ENCODE measurements at places on chromosomes 2 and 18. TPM values are rescaled to one million over a fixed set of nuclear protein-coding genes. Genes with fewer than 3 reads are reported as not detected.

GRCh38 chr2:206379266-206379665 lies 64.1 kb upstream of the ADAM23 start:
- H3K4me3 ChIP-seq = no peak overlapping the region
- H3K27ac ChIP-seq = no peak overlapping the region
- no peaks in the 10 kb centered on the region for H3K4me1 ChIP-seq
- DNase-seq = no peak
- H3K27me3 ChIP-seq = no peaks in the 10 kb centered on the region
- peaks cover 14% of the 10 kb centered on the region for H3K36me3 ChIP-seq

DNA sequence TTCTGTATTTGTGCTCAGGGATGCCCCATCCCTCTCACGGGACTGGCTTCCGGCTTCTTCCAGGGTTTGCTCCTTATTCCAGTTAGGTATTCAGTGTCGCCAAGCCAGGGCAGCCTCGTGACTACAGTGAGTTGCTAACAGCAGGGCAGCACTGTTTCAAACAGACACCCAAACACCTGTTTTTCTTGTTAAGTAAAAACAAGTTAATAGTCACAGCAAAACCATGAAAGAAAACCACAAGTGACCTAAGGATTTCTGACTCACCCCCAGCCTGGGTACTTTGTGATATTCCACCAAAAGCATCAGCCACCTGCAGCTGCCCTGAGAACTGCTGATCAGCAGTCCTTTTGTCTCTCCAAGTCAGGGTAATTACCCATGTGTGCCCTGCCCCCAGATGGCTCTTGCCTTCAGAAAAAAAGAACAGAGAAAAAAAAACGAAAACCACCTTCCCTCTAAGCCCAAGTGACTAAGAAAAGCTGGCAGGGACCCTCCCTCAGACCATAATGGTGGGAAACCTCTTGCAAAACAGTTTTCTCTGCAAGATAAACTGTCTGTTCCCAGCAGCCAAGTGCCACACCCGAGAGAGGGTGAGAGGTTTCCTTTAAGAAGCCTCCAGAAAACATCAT lies 178.2 kb downstream of the ANAPC1 start:
- no peaks in the 10 kb centered on the region for H3K36me3 ChIP-seq
- peaks cover 3% of the 10 kb centered on the region for H3K27me3 ChIP-seq
- no peak overlapping the region for H3K4me3 ChIP-seq
- no peak for DNase-seq
- H3K4me1 ChIP-seq = peaks cover 9% of the 10 kb centered on the region

DNA sequence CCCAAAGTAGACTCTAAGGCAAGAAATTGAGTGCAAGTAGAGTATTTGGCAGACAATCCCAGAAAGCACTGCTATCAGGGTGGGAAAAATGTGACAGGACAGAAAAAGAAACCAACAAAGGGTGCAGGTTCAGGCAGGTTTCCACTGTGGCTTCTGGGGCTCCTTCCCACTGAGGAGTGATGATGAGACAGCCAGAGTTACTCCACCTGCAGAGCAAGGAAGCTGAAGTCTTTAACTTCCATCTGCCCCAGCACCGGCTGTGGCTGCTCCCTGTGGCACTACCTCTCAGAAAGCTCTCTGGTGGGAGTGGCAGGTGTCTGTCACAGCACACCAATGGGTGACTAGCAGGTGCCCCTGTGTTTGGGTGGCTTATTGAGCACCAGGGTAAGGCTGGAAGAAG lies 37.6 kb upstream of the ACKR3 start:
- H3K27me3 ChIP-seq = no peaks in the 10 kb centered on the region
- no peak overlapping the region for H3K4me3 ChIP-seq
- no peak for DNase-seq
- H3K27ac ChIP-seq = no peak overlapping the region
- no peaks in the 10 kb centered on the region for H3K36me3 ChIP-seq

DNA sequence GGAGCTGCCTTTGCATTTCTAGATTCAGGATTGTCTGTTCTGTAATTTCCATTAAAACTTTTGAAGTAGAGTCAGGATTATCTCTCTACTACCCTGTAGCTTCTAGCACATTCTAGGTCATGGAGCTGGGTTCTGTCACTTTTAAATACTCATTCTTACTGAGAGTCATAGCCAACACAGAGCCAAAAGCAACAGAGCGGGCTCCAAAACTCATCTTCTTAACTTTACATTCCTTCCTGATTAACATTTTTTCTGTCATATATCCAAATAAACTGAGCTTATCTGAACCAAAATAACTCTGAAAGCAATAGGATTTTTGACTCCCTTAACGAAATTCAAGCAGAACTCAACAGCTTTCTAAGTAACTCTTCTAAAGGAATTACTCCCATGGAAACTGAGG lies 12.9 kb downstream of the PREPL start:
- no peaks in the 10 kb centered on the region for H3K36me3 ChIP-seq
- no peak overlapping the region for H3K4me3 ChIP-seq
- H3K27me3 ChIP-seq = no peaks in the 10 kb centered on the region

- H3K4me3 ChIP-seq = peak overlapping the region; percentile 95
- H3K27me3 ChIP-seq = peaks cover 29% of the 10 kb centered on the region
- no peak for DNase-seq
- H3K36me3 ChIP-seq = no peaks in the 10 kb centered on the region
Measured at GRCh38 chr18:77131100-77131651, 1.4 kb downstream of the MBP start.

DNA sequence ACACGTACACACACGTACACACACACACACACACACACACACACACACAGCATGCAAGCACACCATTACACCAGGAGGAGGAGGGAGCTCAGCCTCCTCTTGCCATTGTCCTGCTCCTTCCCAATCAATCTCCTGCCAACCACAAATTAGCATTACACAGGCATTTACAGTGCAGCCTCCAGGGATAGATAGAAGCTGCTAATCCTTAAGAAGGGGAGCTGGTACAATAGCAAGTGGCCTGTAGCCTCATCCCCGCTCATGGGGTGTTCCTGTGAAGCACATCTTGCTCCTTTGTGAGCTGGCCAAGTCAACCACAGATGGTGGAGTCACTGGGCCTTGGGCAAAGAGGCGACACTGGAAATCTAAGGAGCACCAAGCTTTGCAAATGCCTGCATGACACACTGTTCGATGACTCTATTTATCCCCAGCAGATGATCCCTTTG lies 110.3 kb upstream of the PKDCC start:
- peak overlapping the region; percentile 98 for H3K27ac ChIP-seq
- H3K27me3 ChIP-seq = peaks cover 22% of the 10 kb centered on the region

- peaks cover 23% of the 10 kb centered on the region for H3K36me3 ChIP-seq
- H3K27ac ChIP-seq = no peak overlapping the region
- DNase-seq = no peak
Measured at GRCh38 chr2:160440888-160441287, 52.7 kb downstream of the RBMS1 start.

DNA sequence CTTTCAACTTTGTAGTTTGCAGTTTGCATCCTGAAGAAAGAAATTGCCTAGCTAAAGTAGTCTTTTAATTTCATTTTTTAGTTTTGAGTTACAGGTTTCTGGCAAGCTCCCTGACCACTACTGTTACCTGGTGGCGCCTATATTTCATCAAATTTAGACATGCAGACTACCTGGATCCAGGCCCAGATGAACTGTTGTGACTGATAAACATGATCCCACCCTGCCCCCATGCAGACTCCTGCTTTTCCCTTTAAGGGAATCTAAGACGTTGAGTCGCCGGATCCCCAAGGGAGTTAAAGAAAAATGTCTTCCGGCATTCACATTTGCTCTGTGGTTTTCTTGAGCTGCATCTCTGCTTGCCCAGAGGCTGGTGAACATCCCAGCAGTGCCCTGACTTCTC lies 22.2 kb downstream of the METAP1D start:
- H3K4me3 ChIP-seq = no peak overlapping the region
- DNase-seq = no peak
- H3K36me3 ChIP-seq = no peaks in the 10 kb centered on the region
- H3K27me3 ChIP-seq = no peaks in the 10 kb centered on the region

- H3K27ac ChIP-seq = no peak overlapping the region
- H3K4me1 ChIP-seq = peaks cover 10% of the 10 kb centered on the region
- no peak for DNase-seq
- H3K4me3 ChIP-seq = no peak overlapping the region
- H3K27me3 ChIP-seq = no peaks in the 10 kb centered on the region
Measured at GRCh38 chr2:219736209-219736608, 108.8 kb downstream of the SLC4A3 start.

GRCh38 chr2:36613801-36614200 lies 15.8 kb upstream of the FEZ2 start:
- H3K4me3 ChIP-seq = no peak overlapping the region
- H3K27me3 ChIP-seq = peaks cover 5% of the 10 kb centered on the region
- DNase-seq = no peak
- no peak overlapping the region for H3K27ac ChIP-seq
- H3K36me3 ChIP-seq = no peaks in the 10 kb centered on the region

GRCh38 chr2:58098254-58099095 lies 51.9 kb downstream of the VRK2 start:
- H3K36me3 ChIP-seq = no peaks in the 10 kb centered on the region
- H3K27me3 ChIP-seq = no peaks in the 10 kb centered on the region
- no peak overlapping the region for H3K4me3 ChIP-seq
- DNase-seq = no peak

GRCh38 chr18:10057894-10058791 lies 144.3 kb downstream of the VAPA start:
- peaks cover 52% of the 10 kb centered on the region for H3K4me1 ChIP-seq
- no peaks in the 10 kb centered on the region for H3K36me3 ChIP-seq
- no peak overlapping the region for H3K4me3 ChIP-seq

GRCh38 chr2:160290598-160290997 lies 90.5 kb upstream of the ITGB6 start:
- H3K36me3 ChIP-seq = no peaks in the 10 kb centered on the region
- H3K27ac ChIP-seq = no peak overlapping the region
- no peak for DNase-seq
- H3K27me3 ChIP-seq = no peaks in the 10 kb centered on the region

GRCh38 chr18:50128506-50129271 lies 66.3 kb downstream of the MYO5B start:
- H3K36me3 ChIP-seq = no peaks in the 10 kb centered on the region
- no peaks in the 10 kb centered on the region for H3K4me1 ChIP-seq
- DNase-seq = no peak
- peaks cover 8% of the 10 kb centered on the region for H3K27me3 ChIP-seq
- no peak overlapping the region for H3K27ac ChIP-seq

DNA sequence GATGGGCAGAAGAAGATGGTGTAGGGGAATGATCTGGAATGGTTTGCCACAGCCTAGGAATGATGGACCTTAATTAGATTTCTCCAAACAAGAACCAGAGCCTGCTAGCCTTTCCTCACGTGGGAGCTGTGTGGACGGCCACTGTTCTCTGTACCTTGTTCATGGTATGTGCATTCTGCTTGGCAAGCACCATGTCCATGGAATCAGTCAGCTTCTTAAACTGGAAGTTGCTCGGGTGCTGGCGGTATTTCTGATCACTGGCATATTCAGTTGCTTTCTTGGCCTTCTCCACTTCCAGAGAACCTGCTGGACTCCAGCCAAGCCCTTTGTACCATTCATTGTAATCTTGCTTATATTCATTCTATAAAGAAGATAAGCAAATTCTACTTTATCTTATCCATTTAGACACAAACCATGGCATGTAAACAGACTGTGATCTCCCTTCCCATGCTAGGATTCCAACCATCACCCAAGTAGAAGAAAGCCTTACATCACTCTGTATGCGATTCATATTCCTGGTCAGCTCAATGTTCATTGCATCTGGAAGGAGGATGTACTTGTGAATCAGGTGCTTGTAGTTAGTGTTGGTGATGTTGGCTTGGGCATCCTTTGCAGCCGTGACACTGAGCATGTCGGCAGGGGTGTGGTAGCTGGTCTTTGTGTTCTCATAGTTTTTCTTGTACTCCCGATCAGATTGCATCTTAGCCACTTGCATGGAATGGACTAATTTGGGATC lies 78.4 kb downstream of the NEB start:
- no peak overlapping the region for H3K4me3 ChIP-seq
- H3K27me3 ChIP-seq = no peaks in the 10 kb centered on the region
- H3K36me3 ChIP-seq = no peaks in the 10 kb centered on the region
- H3K27ac ChIP-seq = no peak overlapping the region

- no peaks in the 10 kb centered on the region for H3K27me3 ChIP-seq
- H3K4me1 ChIP-seq = no peaks in the 10 kb centered on the region
- no peak for DNase-seq
- H3K4me3 ChIP-seq = no peak overlapping the region
Measured at GRCh38 chr2:204026294-204026693, 89.7 kb downstream of the ICOS start.

- H3K36me3 ChIP-seq = no peaks in the 10 kb centered on the region
- no peak for DNase-seq
- no peak overlapping the region for H3K27ac ChIP-seq
- H3K4me1 ChIP-seq = no peaks in the 10 kb centered on the region
Measured at GRCh38 chr2:166972418-166972817, 84.1 kb downstream of the XIRP2 start.

GRCh38 chr2:80499095-80499494 lies 194.5 kb upstream of the LRRTM1 start:
- peak; percentile 50 for DNase-seq
- H3K4me3 ChIP-seq = no peak overlapping the region
- H3K27me3 ChIP-seq = no peaks in the 10 kb centered on the region
- H3K36me3 ChIP-seq = no peaks in the 10 kb centered on the region
- no peaks in the 10 kb centered on the region for H3K4me1 ChIP-seq

- peaks cover 17% of the 10 kb centered on the region for H3K4me1 ChIP-seq
- H3K27me3 ChIP-seq = peaks cover 8% of the 10 kb centered on the region
- no peak overlapping the region for H3K4me3 ChIP-seq
Measured at GRCh38 chr2:127371037-127371436, 16.7 kb downstream of the MAP3K2 start.

DNA sequence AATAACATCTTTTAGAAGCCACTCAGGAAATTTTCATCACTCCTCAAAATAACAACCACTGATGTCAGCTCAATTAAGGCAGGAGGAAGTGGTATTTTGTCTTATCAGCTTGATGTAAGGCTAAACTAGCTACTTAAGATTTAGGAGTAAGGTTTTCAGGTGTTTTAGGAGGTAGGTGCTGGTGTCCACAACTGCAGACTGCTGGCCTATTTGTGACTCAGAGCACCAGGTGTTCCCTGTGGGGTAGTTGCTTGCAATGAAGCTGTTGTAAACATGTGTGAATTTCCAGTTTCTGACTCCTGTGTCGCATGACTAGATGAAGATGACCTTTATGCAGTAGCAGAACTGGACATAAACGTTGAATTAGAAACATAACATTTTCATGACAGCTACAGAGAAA lies 164.2 kb downstream of the THSD7B start:
- H3K27ac ChIP-seq = no peak overlapping the region
- peaks cover 21% of the 10 kb centered on the region for H3K4me1 ChIP-seq
- H3K36me3 ChIP-seq = peaks cover 17% of the 10 kb centered on the region
- H3K4me3 ChIP-seq = no peak overlapping the region

DNA sequence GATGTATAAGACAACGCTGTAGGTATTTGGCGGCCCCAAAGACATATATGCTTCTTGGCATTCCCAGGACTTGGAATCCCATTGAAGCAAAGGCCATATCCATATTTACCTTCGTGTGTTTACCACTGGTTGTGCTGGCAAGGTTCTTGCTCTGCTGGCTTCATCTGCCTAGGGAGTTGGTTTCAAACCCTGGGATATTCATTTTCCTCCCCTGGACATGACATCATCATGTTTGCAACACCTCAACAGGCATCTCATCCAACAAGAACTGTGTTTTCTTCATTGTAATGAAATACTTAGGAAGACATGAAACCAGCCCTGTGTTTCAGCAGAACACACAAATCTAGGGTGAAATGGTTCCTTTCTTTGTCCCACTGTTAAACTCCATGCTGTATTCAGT lies 77.9 kb upstream of the PHLPP1 start:
- H3K4me3 ChIP-seq = no peak overlapping the region
- no peak for DNase-seq
- no peaks in the 10 kb centered on the region for H3K36me3 ChIP-seq
- H3K27me3 ChIP-seq = peaks cover 2% of the 10 kb centered on the region
- no peaks in the 10 kb centered on the region for H3K4me1 ChIP-seq
- H3K27ac ChIP-seq = no peak overlapping the region

Gene ZBTB7C
- total RNA-seq = 10.6 TPM

Gene IL1F10
- total RNA-seq = not detected

Gene IFIH1
- total RNA-seq = not detected

Gene PROC
- not detected for total RNA-seq

Gene PROKR1
- total RNA-seq = 0.83 TPM

Measured in glutamatergic neuron (in vitro differentiated cells).